ENCODE measurements at places on chromosomes 2 and 18.

DNA sequence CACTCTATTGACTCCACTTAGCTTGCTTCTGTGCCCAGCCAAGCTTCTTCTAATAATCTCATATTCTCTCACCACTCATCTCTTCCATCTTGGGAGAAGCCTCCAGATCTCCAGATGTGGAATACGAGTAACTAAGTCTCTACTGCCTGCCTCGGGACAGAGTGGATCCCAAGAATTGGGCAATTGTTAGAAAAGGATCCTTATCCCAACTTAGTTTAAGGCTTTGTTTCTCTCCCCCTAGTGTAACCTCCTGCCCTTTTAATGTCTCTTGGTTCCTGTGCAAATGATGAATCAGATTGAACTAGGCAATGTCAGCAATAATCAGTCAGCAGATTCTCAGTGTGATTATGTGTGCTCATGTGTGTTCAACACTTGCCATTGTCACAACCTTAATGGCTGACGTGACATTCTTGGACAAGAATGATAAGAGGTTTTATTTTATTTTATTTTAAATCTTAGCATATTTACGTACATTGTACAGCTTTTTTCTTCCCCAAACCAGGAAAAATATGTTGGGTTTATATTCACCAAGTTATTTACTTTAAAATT is 59.7 kb downstream of the MYO3B start:
- DNase-seq: no peak

GRCh38 chr2:190215620-190216019 is 104.0 kb downstream of the HIBCH start:
- DNase-seq: no peak

GRCh38 chr18:54958704-54959625 is at the start of gene CCDC68:
Gene CCDC68, minus strand, starts transcription at chr18:54959461. Its CDS starts 16,670 bp downstream, at chr18:54942791.
- no peak for DNase-seq

- DNase-seq: no peak
Measured at GRCh38 chr18:24228667-24229041, 89.8 kb downstream of the CABYR start.

DNA sequence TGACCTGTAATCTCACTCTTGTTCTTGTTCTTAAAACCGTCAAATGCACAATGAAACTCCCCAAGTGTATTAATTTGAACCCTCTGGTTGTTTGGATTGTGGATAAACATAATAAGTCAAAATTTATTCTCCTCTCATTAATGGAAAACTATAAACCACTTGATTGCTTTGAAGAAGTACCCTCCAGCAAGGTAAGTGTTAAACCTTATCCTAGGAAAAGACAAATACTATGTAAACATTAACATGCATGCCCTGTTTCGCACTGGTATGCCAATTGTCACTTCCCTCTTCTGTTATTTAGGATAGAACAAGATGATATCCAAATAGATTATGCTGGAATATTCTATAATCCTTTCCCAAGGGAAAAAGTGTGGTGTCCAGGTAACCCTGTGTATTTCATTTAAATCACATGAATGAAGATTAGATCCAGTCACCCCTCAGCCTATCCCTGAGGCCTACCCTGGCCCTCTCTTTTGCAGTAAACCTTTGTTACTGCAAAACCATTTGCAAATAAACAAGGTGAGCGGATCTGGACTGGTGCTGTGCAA is 1.3 kb downstream of the ADI1 start:
- no peak for DNase-seq

DNA sequence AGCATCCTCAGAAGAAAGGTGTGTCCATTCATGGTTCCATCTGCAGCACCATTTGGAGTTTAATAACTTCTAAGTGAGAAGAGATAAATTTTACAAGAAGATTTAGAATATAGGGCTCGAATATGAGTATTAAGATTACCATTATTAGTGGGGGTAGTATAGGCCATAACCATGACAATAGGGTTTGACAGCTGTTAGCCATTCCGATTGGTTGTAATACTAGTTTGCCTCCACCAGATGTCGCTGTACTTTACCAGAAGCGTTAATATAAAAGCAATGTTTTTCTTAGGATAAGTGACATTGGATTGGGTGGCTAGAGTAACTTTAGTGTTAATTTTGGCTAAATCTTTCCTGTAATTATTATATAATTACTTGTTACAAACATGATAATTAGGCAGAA is 107.5 kb upstream of the SRD5A2 start:
- no peak for DNase-seq

DNA sequence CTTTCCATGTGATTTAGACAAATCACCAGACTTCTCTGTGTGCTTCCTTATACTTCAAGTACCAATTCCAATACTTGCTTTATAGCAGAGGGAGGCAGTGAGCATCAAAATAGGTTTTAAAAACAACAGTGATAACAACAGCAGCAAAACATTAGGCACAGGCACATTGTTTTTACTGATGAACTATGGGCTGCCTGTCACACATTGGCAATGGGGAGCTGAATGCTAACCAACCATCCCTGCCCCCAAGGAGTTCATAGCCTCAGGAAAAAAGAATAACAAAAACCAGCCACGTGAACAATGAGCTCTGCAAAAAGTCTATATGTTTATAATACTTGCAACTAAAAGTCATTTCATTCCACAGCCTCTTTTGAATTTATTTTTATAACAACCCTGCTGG is 287.9 kb upstream of the TRIB2 start:
- no peak for DNase-seq

DNA sequence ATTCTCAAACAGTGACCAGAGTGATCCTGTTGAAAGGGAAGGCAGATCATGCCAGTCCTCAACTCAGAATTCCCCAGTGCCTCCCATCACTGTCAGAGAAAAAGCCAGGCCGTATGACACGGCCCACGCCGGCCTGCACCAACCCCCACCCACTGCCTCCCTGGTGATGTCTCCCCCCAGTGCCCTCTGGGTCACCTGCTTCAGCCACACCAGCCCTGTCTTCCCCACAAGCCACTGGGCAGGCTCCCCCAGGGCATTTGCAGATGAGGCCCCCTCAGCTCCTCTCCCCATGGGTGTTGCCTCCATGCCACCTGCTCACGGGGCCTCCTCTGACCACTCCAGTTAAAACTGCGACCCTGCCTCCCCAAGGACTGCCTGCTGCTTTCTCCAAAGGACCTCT is 169.8 kb downstream of the SH3RF3 start:
- no peak for DNase-seq

DNA sequence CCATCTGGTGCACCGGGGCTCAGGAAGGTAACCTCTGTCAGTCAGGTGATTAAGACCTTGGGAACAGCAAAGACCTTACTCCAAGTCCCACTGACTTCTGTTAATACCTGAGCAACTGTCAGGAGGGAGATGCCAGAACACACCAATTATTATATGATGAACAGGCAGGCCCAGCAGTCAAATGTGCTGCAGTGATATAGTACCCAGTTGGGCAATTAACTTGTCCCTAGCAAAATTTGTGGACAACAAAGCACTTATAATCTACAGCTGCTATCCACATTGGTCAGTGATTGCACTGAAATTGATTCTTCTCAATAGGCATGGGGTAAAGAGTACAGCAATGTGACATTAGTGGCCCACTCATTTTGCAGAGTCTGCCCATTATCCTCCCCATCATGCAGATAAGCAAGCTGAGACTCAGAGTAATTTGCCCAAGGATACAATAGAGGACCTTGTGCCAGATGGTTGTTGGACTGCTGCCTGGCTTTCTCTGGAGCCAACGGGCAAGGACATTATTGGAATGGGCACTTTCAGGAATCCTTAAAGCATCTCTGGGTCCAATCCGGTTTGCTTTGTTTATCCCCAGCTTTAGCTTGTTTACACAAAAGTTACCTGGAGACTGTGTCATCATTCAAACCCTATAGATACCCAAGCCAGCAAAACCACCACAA is 147.6 kb downstream of the CCBE1 start:
- DNase-seq: no peak

DNA sequence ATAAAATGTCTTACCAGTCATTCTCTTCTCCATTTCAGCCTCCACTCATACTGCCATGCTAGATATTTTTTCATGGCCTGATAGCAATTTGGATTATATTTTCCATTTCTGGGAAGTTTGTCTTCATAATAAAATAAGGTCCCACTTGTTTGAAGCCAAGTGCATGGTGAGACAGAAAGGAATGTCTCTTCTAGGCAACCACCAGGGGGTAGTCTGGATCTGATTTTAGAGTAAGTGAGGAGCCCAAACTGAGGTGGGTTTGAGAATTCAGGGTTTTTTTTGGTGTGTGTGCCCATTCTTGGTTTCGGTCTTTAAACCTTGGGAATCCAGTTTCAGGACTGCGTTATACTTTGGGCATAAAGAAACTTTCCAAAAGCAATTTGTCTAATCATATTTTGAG is 315.5 kb downstream of the RPRM start:
- DNase-seq: no peak

- DNase-seq: no peak
Measured at GRCh38 chr2:208097313-208097712, 27.0 kb downstream of the CRYGD start.

GRCh38 chr18:36041146-36041545 is 26.2 kb downstream of the RPRD1A start:
- no peak for DNase-seq

GRCh38 chr2:154324601-154325000 is 373.9 kb upstream of the KCNJ3 start:
- no peak for DNase-seq

Measured in stimulated activated CD8-positive, alpha-beta memory T cell treated with anti-CD3 and anti-CD28 coated beads, Interleukin-4, amount 100 ng/mL, for 1 hour (primary cell).